T-helper 22 cell (primary cell): ENCODE measurements at places on chromosomes 6 and 20.
A peak's percentile ranks its signal among the peaks of the same experiment; 100 is the strongest.

DNA sequence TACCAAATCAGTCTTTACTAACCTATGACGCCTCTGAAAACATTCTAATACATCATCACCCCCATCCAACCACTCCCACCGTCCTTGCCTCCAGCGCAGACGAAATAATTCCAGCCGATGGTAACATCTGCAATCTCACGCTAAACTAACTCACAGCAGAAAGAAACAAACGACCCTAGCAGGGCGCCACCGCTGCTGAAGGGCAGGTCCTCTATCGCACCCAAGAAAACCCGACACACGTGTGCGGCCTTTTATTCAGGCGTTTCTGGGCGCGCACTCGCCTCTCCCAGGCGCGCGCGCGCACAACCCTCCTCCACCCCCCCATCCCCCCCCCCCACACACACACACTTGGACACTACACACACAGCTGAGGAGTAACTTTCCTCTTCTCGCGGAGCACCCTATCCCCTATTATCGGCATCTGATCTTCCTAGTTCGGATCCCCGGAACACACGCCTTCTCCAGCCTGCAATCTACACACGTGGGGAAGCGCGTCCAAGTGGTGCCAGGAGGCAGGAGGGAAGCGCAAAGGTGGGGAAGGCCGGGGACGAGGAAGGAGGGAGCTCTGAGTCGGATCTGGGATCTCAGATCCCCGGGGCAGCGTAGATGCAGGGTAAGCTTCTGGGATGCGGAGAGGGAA, 1.4 kb downstream of the GFOD1 start:
- no peak for DNase-seq

DNA sequence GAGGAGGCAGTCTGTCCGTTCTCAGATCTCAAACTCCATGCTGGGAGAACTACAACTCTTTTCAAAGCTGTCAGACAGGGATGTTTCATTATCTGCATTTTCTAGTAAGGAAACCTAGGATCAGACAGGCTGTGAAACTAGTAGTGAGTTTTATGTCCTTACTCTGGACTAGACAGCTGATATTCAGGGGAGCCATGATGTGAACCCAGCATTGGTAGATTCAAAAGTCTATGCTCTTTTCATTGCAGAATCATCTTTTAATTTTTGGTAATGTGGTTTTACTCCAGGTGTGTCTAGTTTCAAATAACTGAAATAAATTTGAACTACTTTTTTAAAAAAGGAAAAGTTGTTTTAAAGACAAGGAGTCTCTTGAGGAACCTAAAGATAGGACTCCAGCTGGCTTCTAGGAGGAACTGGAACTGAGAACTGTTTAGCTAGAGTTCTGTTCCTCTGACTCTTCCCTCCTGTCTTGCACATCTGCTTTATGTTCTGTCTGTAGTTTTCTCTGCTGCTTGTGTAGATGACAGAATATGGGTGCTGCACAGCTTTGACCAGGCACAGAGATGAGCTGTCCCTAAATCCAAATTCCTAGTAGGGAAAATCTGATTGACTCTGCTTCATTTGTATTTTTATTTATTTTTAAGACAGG, 27.8 kb upstream of the RNF144B start:
- DNase-seq: no peak

DNA sequence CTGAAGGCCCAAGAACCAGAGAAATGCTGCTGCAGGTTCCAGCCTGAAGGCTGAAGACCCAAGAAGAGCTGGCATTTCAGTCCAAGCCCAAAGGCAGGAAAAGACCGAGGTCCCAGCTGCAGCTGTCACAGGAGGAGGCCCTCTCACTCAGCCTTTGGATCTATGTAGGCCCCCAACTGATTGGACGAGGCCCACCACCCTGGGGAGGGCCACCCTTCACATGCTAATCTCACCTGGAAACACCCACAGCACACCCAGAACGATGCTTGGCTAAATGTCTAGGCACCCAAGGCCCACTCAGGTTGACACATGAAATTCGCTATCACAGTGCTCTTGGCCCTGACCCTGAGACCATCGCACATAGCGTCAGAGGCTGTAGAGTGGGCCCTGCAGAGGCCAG, 6.8 kb downstream of the SLCO4A1 start:
- no peak for DNase-seq

- DNase-seq: no peak
Observed at GRCh38 chr6:169082093-169082492, 171.6 kb downstream of the THBS2 start.

- DNase-seq: peak; percentile 66
Observed at GRCh38 chr6:30463651-30464618, 25.4 kb upstream of the HLA-E start.

GRCh38 chr6:142185641-142186040, 38.6 kb downstream of the VTA1 start:
- DNase-seq: no peak

DNA sequence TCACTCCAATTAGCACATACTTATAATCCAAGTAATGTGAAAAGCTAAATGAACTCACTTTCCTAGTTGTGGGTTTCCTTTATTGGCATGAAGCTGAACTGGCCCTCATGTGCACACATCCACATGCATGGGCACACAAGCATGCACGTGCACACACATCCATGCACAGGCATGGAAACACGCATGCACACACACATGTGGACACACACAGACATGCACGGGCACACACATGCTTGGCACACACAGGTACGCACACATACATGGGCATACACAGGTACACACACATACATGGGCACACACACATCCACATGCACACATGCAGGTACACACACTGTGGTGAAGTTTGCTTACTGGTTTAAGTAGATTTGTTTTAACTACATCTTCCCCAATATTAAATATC, 23.8 kb downstream of the SYNDIG1 start:
- DNase-seq: no peak

- no peak for DNase-seq
Observed at GRCh38 chr6:131575834-131576478, 2.9 kb downstream of the ARG1 start.

GRCh38 chr6:154878871-154879491, 116.1 kb upstream of the TIAM2 start:
- DNase-seq: no peak

GRCh38 chr6:97427648-97428047, 144.6 kb upstream of the MMS22L start:
- DNase-seq: no peak

GRCh38 chr6:89611666-89612065, 26.9 kb downstream of the LYRM2 start:
- no peak for DNase-seq

- no peak for DNase-seq
Observed at GRCh38 chr20:21113697-21114096, 7.5 kb upstream of the LINC00237 start.

DNA sequence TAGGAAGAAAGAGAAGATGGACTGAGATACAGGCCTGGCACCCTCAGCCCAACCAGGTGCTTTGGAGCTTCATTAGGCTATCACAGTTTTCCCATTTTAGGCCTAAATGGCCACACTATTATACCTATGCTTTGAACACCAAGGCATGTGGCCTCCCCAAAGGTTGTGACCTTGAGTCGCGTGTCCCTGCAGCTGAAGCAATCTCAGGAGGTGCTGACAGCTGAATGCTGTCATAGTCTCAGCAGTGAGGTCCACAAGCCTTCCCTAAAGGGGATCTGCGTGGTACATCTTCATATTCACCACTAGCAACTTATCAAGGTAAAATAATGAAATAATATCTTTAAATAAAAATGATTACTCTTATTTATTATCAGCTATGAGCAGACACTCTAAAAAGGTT, 707.9 kb upstream of the NRSN1 start:
- DNase-seq: no peak

DNA sequence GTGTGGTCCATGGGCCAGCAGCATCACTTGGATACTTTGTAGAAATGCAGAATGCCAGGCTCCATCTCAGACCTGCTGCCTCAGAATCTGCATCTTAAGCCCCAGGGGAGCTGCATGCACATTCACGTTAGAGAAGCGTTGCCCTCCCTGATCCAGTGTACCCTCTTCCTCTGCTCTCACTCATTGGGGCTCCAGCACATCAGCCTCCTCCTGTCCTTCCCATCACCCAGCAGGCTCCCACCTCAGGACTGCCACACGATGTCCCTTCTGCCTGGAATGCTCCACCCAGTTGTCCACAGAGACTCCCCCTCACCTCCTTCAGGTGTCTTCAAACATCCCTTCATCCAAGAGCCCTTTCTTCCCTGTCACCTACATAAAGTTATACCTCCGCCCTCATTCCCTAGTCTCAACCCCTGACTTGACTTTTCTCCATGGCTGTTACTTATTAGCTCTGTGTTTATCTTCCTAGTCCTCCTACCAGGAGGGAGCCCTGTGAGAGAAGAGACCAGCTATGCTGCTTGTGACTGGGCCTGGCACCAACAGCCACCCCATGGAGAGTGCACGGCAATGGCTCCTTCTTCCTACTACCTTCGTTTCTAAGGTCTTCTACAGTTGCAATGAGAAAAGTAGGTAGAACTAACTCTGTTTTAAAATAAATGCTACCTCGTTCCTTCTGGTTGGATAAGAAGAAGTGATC, 3.3 kb upstream of the ACSS1 start:
- DNase-seq: no peak

GRCh38 chr6:127069659-127070279, 48.7 kb upstream of the RSPO3 start:
- no peak for DNase-seq

- no peak for DNase-seq
Observed at GRCh38 chr20:50305636-50306477, 115.2 kb downstream of the CEBPB start.

GRCh38 chr6:89433252-89434149, 549 bp downstream of the ANKRD6 start:
- DNase-seq: no peak

- DNase-seq: no peak
Observed at GRCh38 chr20:46914789-46915379, 20.2 kb downstream of the EYA2 start.

- no peak for DNase-seq
Observed at GRCh38 chr6:2978923-2979322, 7.6 kb upstream of the SERPINB6 start.

- no peak for DNase-seq
Observed at GRCh38 chr6:28263922-28264321, 3.0 kb upstream of the ZSCAN26 start.

DNA sequence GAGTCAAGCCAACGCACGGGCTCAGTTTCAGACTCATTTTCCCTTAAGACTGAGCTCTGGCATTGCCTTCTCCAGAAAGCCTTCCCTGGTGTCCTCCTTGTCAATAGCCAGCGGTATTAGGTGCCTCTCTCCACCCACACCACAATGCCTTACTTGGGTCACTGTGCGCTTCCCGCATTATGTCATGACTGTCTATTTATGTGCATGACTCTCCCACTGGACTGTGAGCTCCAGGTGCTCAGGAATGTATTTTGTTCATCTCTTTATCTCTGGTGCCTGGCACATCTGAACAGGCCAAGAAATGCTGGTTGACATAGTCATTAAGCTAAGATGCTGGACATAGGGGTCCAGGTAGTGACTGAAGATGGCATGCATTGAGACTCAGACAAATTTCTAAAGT, 42.7 kb downstream of the DAAM2 start:
- DNase-seq: no peak

GRCh38 chr20:35329435-35330139, 37.4 kb upstream of the FAM83C start:
- DNase-seq: no peak

DNA sequence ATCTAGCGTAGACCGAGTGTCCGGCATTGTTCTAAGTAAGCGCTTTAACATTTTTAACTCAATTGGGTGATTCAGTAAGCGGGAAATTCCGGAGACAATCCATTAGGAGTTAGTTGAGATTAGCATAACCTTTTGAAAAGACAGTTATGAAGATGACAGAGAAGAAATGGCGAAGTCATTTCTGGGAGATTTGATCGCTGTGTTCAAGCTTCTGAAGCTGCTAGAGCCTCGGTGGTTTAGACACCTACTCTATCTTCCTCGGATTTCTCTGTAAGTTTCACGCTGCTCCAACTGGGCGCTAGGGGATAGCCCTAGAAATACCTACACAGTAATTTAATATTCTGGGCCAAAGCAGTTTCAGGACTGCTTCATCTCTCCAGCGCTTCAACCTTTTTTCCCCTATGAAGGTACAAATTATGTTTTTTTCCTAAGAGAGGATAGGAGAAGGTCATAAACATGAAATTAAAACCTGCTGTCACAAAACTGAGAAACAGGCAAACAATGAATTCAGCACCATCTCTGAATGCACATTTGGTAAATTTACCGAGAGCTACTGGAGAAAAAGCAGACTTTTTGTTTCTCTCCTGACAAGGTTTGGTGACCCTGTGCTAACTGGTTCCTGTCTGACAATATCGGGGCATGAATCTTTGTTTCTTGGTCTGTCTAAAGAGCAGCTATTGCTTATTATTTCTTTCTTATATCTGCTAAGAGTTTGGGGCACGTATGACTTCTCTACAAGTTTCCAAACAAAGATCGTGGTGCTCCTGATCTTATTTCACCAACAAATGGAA, 22.4 kb downstream of the ZNF311 start:
- no peak for DNase-seq

DNA sequence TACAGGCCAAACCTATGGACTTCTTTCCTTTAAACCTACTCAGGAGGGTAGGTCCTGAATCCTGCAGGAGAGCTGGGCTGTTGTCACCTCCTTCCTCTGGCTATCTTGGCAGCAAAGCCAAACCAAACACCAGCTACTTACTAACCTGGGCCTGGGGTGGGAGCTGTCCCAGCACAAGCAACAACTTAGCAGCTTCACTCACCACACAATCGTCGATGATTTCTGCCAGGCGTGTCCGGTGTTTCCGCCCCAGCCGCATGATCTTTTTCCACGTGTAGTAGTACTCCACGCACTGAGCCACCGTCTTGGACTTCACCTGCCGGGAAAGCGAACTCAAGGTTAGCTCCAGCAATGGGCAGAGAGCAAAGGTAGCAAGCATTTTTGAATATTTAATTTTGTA, 25.4 kb upstream of the MRPS10 start:
- no peak for DNase-seq

DNA sequence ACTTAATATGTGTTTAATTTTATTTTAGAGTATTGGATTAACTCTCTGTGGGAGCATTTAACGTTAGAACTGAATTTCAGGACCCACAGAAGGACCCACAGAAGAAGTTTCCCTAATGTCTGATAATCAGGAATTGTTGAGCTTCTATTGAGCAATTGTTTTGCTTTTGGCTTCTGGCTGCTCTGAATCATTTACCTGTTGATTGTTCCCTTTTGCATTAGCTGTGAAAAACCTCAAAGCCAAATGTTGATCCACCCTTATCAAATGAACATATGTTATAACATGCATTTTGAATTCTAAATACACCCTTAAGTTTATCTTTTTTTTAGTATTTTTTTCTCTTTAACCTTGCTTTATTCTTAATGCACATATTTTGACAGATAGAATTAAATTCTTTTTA, 393.5 kb downstream of the LAMA2 start:
- DNase-seq: no peak

DNA sequence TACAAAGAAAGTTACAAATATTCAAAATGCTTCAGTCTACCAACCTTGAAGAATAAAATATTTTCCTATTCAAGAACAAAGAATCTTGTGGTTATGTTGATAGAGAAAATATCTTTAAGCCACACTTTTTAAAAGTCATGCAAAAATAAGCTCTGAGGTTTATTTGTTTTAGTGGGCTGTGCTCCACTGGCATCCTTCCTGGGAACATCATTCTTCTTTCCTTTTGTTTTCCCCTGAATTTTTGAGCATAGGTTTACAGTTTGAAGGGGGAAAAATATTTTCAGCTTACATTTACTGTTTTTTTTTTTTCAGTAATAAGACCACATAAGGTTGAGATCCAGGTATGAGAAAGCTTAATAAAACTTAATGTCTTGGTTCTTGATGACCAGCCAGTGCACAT, 72.0 kb upstream of the BACH2 start:
- DNase-seq: no peak

- DNase-seq: no peak
Observed at GRCh38 chr6:139653111-139653510, 278.7 kb upstream of the CITED2 start.
